ENCODE measurements at places on chromosomes 13 and 19. TPM values are rescaled to one million over a fixed set of nuclear protein-coding genes. Genes with fewer than 3 reads are reported as not detected.

The PRR20A gene
- not detected for polyA plus RNA-seq

The MARCHF2 gene
- 17.1 TPM for polyA plus RNA-seq

The CPB2 gene
- polyA plus RNA-seq = 0.94 TPM

DNA sequence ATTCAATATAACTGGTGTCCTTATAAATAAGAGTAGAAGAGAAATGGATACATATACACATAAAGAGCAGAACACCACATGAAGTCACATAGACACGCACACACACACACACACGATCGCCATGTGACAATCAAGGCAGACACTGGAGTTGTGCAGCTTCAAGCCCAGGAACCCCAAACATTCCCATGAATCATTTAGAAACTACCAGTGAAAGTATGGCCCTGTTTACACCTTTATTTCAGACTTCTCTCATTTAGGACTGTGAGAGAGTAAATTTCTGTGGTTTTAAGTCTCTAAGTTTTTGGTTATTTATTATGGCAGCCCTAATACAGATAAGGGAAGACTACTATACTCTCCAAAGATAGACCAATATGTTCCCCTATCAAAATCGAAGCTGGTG lies 20.4 kb upstream of the TNFSF13B start:
- DNase-seq = no peak
